ENCODE measurements at places on chromosomes 1 and 21.
A peak's percentile ranks its signal among the peaks of the same experiment; 100 is the strongest.

- peak; percentile 55 for DNase-seq
Observed at GRCh38 chr1:86913399-86913895, 479 bp downstream of the SELENOF start.

DNA sequence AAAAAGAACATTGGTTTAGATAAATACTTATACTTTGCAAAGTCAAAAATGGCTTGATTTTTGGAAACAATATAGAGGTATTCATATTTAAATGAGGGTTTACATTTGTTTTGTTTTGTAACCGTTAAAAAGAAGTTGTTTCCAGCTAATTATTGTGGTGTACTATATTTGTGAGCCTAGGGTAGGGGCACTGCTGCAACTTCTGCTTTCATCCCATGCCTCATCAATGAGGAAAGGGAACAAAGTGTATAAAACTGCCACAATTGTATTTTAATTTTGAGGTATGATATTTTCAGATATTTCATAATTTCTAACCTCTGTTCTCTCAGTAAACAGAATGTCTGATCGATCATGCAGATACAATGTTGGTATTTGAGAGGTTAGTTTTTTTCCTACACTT lies 65.3 kb upstream of the SAMD13 start:
- DNase-seq = no peak

GRCh38 chr1:149936992-149937705 lies 470 bp upstream of the MTMR11 start:
- DNase-seq = peak; percentile 55

- no peak for DNase-seq
Observed at GRCh38 chr1:216453777-216454176, 30.5 kb upstream of the USH2A start.

- DNase-seq = no peak
Observed at GRCh38 chr1:159239551-159240220, 35.0 kb downstream of the ACKR1 start.

DNA sequence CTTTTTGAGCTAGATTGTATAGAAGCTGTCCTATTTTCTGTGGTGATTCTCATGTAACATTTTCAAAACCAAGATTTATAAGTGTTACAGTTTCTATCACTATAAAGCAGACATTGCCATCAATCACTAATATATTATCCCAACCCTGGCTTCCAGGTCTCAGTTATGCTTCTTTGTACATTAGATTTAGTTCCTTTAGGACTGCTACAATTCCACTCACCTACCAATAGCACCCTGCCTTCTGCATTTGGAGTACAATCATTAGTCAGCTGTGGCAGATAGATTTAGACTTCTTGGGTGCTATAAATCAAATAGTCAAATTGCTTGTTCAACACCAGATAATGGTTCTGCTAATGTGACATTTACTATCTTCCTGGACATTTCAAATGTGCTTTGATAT lies 281.6 kb downstream of the BRINP3 start:
- no peak for DNase-seq

DNA sequence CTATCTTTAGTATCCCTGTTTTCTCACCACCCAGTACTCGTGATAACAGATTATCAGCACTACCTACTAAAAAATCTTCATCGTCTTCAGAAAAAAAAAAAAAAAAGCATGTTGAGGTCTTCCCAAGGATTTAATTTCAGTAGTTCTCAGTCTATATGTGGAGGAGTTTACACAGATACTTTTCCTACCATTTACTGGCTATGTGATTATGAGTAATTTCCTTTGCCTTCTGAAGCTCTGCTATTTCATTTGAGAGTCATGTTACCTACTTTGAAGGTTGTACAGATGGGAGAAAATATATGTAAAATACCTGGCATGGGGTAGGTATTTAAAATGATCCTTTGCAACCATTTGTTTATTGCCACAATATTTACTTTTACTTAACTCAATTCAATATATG lies 399.7 kb downstream of the NEGR1 start:
- DNase-seq = no peak

DNA sequence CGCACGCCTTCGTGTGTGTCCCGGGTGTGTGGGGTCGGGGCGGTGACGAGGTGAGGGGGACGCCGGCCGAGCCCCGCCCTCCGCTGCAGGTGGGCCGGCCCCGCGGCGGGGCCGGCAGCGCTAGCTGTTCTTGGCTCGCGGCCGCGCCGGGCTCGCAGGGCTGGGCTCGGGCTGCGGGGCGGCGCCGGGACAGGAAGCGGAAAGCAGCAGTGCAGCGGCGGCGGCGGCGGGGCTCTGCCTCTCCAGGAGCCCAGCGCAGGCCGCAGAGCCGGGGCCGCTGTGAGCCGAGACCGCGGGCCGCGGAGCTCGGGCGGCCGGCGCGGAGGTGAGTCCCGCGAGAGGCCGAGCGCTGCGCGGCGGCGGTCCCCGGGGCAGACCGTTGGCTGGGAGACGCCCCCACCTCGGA lies at the start of gene VANGL1:
VANGL1 (plus strand) TSS at position 209 of the 406 bp plus-strand sequence. CDS start 9,444 bp downstream, outside the sequence.
- DNase-seq = peak; percentile 44

GRCh38 chr21:38679534-38679933 lies 126.2 kb upstream of the ETS2 start:
- peak; percentile 63 for DNase-seq

DNA sequence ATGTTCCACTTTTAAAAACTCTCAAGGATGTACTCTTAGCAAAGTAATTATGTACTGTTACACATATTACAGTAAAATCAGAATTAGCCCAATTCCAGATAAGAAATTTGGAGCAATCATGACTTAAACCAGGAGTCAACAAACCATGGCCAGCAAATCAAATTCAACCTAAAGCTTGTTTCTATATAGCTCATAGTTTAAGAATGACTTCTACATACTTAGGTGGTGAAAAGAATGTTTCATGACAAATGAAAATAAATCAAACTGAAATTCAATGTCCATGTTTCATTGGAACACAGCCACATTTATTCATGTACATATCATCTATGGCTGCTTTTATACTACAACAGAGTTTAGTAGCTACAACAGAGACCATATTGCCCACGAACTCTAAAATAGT lies 35.1 kb downstream of the FRRS1 start:
- DNase-seq = peak; percentile 45

GRCh38 chr1:235918465-235918864 lies 51.8 kb upstream of the LYST start:
- DNase-seq = no peak

- peak; percentile 56 for DNase-seq
Observed at GRCh38 chr1:244221991-244222390, 170.9 kb downstream of the ZBTB18 start.

DNA sequence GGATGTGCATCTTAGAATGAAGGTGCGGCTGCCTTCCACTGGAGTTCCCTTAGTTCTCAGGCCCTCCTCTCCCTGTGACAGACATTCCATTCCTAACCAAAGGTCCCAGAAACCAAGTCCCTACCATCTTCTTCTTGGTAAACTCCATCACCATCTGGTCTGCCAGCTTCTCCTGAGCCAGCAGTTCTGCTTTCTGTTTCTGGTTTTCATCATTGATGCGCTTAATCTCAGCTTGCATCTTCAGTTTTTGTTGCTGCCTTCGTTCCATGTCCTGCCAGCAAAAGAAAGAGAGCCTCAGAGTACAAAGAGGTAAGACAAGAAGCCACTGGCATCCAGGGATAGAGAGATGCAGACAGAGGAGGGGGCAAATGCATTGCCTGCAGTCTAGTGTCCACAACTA lies 18.0 kb upstream of the VSIG8 start:
- no peak for DNase-seq

- peak; percentile 65 for DNase-seq
Observed at GRCh38 chr1:162030759-162031280, 7.2 kb upstream of the OLFML2B start.

DNA sequence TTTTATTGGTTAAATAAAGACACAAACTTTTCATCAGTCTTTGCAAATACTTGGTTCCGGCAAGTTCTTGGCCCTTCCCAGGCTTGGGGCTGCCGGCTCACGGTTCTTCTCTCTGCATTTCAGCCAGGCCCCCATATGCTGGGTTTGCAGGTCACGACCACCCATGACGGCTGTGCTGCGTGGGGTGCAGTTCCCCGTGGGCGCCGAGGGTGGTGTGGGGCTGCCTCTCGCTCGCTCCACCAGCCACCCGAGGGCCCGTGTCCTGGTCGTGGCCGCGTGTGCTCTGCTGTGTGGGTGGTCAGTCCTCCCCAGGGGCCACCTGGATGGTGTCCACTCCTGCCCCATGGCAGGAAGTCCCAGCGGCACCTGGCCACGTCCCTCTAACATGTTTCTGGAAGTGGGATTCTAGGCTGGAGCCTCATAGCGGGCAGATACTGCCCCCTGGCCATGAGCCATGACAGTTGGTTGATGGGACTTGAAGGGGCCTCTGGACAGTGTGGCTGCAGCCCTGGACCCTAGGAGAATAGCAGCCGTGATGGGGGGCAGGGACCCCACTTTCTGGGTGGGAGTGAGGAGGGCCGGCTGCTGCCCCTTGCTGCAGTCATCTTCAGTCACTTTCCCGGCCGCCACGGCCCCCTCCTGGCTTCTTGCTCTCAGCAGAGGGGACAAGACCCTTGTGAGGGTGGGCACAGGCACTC lies 46.3 kb downstream of the SKI start:
- DNase-seq = no peak

- DNase-seq = no peak
Observed at GRCh38 chr21:31622397-31622796, 37.1 kb upstream of the SOD1 start.

- no peak for DNase-seq
Observed at GRCh38 chr1:231125972-231126580, 35.8 kb upstream of the TRIM67 start.

GRCh38 chr1:38558500-38559445 lies 300.8 kb downstream of the RRAGC start:
- DNase-seq = no peak

GRCh38 chr1:202624781-202625108 lies 85.5 kb downstream of the SYT2 start:
- peak; percentile 9 for DNase-seq

GRCh38 chr21:27648560-27648959 lies 681.7 kb upstream of the ADAMTS5 start:
- DNase-seq = peak; percentile 75

Measured in amniotic epithelial cell (primary cell).